Transverse colon (tissue), 4 donors: ENCODE measurements at places on chromosomes 5 and 9.

- no peak for DNase-seq
These were observed 33.4 kb downstream of the FOXD1 start for GRCh38 chr5:73415171-73415570.

DNA sequence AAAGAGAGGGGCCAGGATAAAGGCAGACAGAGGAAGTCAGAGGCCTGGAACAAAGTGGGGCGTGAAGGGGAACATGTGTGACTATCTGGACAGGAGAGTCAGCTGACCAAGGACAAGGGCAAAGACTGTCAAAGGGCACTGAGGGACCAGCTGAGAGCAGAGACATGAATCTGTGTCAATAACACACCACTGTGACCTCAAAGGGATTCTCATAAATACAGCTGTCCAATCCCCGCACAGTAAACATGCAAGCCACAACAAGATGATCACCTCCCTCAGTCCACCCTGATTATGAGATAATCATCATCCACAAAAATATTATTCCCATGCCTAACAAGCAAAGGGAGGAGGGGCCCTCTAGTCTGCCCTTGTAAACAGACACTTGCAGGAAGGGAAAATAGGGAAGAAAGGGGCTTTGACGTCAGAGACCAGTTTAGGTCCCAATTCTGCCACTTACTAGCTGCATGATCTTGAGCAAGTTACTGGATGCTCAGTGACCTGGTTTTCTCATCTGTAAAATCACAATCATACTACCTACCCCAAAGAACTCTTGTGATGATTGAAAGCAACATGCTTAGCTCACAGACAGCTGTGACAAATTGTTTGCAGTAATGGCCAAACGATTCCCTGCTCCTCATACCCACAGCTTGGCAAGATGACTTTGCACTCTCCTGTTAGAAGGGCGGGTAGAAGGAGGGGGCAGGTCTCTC lies 41.8 kb downstream of the RAPGEF1 start:
- DNase-seq: no peak

GRCh38 chr5:165304193-165304827 lies 1798.9 kb downstream of the MAT2B start:
- DNase-seq: no peak

DNA sequence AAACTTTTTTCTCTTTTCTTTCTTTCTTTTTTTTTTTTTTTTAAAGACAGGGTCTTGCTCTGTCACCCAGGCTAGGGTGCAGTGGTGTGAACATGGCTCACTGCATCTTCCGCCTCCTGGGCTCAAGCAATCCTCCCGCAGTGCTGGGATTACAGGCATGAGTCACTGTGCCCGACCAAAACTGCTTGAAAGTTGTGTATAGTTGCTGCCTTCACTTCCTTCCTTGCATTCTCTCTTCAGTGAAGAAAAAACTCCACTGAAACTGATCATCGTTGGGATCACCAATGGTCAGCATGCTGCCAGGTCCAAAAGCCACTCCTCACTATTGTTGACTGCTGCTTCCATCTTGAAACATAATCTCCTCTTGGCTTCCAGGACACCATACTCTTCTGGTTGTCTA lies 66.6 kb upstream of the CTNNA1 start:
- DNase-seq: no peak

DNA sequence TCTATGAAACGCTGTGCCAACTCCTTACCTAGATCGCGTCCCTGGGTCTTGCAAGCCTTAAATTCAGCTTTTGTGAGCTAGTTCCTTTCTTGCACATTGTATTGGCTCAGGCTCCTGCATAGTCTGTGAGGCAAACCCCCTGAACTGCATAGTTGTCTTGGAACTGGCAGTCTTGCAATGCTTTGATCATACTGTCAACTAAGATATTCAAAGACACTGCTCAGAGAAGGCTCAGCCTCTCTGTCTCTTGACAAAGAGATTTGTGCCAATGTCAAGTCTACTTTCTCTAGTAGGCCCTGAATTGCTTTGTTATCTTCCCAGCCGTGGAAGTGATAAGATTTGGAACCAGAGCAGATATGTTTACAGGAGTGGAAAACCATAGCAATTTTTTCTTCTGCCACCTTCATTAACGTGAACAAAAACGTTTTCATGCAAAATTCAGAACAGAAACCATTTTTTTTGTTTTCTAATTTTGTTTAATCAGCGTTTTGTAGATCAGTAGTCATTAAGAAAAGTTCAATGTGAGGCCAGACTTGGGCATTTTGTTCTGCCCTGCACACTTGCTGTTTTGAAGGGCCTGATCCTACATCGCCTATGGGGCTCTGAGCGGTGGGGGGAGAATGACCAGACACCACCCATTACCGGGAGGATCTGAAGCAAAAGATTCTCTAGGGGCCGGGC lies 27.6 kb upstream of the ENTREP1 start:
- no peak for DNase-seq
